Stimulated activated CD4-positive, alpha-beta T cell treated with anti-CD3 and anti-CD28 coated beads, Interleukin-4, amount 100 ng/mL, for 4 hours (primary cell): ENCODE measurements at places on chromosomes 11 and 22.
A peak's percentile ranks its signal among the peaks of the same experiment; 100 is the strongest.

- no peak for DNase-seq
These were observed 5.5 kb upstream of the FXYD2 start for GRCh38 chr11:117830072-117830471.

DNA sequence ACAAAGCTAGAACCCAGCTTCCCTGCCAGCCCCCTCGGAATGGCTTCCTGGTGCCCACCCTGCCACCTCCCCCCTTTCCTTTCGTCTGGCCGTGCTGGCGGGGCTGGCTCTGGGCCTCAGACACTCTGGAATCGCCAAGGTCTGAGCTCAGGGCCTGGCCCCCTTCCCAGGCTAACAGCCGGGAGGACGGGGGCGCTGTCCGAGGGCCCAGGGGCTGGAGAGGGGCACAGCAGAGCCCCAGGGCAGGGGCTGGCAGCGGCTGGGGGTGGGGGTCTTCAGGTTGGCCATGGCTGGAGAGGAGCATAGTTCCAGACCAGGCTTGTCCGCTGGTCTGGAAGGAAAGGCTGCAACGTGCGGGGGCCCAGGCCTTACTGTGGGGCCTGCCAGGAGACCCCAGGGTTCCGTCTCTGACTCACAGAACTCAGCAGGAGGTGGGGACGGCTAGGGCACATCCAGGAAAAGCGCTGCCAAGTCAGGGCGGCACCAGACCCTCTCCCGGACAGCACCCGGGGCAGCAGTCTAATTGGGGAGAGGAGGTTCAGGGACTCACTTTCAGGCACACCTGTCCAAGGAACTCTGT lies 861 bp upstream of the LTBP3 start:
- DNase-seq, result no peak

GRCh38 chr11:70889411-70889810 lies 363.0 kb downstream of the SHANK2 start:
- no peak for DNase-seq

DNA sequence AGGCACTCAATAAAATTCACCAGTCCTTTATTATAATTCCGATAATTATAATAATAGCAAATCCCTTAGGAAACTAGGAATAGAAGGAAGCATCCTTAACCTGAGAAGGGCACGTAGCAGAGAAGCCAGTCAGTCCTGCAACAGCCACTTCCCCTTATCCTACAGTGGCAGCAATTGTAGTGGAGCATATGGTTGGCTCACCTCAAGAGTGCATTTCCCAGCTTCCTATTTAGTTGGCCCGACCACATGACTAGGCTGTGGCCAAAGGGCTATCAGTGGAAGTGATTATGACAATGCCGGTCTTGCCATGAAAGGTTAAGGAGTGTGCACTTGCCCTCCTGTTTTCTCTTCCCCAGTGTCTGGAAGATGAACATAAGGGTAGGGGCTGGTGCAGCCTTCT lies 27.0 kb downstream of the TESMIN start:
- no peak for DNase-seq

- DNase-seq, result no peak
These were observed 12.3 kb upstream of the MARK2 start for GRCh38 chr11:63826471-63827190.

GRCh38 chr11:45414088-45414487 lies 127.9 kb upstream of the SYT13 start:
- no peak for DNase-seq

DNA sequence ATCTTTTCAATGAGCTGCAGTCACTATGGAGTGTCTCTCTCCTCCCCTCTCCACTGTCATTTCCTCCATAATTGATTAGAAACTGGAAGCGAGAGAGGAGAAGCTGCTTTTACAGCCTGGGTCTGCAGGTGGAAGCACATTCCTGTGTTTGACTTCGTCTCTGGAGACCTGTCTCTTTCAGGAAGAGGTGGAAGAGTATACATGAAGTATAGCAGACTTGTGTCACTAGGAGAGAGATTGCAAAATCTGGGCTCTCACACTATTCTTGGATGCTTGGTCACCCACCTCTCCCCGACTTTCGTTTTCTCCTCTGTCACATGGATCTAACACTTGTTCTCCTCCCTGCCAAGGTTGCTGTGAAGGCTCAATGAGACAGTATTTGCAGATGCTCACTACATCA lies 323.3 kb downstream of the NTM start:
- no peak for DNase-seq

GRCh38 chr11:34330653-34331052 lies 27.2 kb downstream of the ABTB2 start:
- no peak for DNase-seq

DNA sequence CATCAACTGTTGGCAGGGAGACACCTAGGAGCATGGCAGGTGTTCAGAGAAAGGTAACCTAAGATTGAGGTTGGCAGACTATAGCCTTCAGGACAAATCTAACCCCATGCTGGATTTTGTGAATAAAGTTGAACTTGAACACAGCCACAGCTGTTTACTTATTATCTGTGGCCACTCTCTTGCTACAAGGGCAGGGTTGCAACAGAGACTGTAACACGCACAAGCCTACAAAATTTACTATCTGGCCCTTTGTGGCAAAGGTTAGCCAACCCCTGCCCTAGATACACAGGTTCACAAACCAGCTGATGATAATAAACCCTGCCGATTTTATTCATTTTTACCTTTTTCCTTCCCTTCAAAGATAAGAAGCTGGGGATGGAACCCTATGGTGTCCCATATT lies 2.5 kb downstream of the THYN1 start:
- DNase-seq, result no peak

GRCh38 chr11:27201454-27202302 lies 161.1 kb downstream of the BBOX1 start:
- no peak for DNase-seq

DNA sequence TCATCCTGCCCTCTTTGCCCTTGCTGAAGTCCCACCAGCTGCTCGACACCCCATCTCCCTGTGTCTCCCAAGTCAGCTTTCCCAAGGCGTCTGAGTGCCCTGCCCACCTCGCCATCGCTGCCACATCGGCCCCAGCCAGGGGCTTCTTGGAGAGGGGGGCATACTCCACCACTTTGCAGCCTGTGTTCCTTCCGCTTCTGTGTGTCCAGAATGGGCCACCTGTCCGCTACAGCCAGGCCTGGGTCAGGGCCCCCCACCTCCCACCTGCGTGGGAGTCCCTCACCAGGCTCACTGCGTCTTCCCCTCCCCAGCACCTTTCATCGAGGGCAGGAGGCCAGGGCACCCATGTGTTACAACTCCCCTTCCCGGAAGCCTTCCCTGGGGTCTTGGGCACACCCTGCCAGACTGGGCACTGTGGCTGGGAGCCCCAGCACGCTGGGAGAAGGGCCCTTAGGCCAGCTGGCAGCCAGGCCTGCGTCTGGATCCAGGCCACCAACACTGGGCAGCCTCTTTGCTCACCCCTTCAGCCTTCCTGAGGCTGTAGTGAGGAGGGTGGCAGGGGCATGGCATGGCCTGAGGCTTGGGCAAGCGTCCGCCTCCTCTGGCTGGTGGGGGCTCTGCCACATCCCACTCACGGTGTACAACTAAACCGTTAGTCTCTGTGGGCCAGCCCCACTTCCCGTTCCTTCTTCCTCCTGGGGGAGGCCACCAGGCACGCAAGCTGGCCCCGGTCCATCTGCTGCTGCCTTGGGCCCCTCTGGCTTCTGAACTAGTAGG lies 13.4 kb downstream of the CPT1A start:
- DNase-seq, result no peak

GRCh38 chr11:84250834-84251613 lies 964.9 kb upstream of the CCDC90B start:
- no peak for DNase-seq

DNA sequence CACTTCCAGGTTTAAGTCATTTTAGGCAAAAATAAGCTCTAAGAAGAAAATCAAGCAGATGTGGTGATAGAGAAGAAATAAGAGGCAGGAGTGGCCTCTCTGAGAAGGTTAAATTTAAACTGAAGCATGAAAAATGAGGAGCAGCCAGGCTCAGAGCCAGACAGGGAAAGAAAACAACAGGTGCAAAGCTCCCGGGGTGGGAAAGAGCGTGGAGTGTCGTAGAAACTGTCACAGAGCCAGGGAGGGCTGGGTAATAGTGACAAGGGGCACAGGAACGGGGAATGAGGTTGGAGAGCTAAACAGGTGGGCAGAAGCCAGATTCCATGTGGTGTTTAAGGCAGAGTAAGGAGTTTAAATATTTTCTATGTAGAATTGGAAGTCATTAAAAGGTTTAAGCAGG lies 132.1 kb upstream of the BLID start:
- no peak for DNase-seq

DNA sequence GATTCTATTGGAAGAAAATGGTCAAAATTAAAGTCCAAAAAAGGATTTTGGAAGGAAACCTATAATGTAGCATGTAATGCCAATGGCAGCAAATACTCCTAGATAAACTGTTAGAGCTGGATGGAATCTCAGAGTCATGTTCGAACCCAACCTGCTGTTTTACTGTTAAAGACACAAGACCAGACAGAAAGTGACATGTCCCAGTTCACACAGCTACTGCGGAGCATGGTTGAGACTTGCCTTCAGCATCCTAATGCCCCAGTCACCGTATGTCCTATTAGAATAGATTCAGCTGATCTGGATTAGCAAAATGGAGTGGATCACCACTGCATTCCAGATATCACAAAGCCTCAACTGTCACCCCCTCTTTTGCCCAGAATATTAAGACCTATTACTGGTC lies 14.9 kb downstream of the PISD start:
- DNase-seq, result no peak

GRCh38 chr11:34358728-34359547 lies 1.1 kb upstream of the ABTB2 start:
- peak; percentile 51 for DNase-seq

DNA sequence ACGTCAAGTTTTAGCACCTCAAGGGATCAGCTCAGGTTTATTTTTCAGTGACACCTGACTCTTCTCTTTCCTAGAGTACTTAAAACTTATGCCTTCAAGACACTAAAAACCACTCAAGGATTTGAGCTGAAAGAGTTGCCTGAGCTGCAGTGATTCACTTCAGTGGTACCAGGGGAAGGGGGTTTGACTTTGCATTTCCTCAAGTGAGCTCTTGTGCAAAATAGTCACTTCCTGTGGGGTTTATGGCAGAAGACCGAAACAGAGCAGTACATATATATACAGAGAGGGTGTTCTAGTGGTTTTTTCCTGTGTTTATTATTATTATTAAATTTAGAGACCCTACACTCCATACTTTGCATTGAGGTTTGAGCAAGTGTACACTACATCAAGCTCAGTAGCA lies 60.7 kb downstream of the DBX1 start:
- DNase-seq, result no peak
